ENCODE measurements at places on chromosomes 4 and X.

DNA sequence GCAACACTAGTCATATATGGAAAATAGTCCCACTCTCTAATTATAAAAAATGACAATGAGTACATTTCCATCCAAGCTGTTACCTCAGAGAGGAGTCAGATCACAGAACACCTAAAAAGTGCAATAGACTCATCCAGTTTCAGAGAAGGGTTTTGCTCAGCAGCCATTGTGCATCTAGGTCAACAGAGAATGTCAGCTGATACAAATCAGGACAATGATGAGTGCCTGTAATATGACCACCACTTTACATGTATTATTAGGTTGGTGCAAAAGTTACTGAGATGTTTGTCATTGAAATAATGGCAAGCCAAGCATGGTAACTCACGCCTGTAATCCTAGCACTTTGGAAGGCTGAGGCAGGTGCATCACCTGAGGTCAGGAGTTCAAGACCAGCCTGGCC lies 164.1 kb upstream of the TTC29 start:
- no peak for DNase-seq

DNA sequence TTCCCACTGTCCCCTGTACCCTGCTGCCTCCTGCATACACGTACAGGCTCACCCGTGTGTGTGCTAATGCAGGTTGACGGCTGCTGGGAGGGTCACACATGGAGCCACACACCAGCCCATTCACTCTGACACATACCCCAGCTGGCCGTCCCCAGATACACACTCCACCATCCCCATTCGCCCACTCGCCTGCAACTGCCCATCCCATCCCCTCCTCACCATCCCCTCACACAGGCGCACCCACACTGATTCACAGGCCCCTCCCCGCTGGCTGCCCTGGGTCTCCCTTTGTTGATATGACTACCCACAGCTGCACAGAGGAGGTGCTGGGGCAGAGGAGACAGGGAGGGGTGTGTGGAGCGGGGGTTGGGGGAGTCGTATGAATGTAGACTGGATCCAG lies 25.7 kb downstream of the PJA1 start:
- DNase-seq: no peak

GRCh38 chrX:85992811-85993229 lies 54.5 kb downstream of the CHM start:
- DNase-seq: no peak

DNA sequence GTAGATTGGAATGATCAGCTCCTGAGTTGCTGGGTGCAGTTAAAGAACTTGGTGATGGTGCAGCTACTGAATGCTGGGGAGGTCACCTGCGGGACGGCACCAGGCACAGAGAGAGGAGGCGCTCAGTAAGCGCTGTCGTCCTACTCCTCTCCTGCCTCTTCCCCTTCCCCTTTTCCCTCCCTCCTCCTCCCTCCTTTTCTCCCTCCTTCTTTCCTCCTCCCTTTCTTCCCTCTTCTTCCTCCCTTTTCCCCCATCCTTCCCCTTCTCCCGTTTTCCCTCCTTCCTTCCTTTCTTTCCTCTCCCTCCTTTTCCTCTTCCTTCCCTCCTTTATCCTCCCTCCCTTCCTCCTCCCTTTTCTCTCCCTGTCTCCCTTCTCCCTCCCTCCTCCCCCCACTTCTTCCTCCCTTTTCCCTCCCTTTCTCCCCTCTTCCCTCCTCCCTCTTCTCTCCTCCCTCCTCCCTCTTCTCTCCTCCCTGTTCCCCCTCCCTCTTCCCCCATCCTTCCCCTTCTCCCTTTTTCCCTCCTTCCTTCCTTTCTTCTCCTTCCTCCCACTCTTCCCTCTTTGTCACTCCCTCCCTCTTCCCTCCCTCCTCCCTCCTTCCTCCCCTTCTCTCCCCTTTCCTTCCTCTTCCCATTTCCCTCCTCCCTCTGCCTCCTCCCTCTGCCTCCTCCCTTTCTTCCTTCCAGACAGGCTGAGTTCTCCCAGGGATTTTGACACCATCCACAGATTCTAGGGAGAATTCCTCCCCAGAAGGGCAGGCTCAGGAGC lies 87.9 kb upstream of the PSAPL1 start:
- no peak for DNase-seq

- no peak for DNase-seq
Measured at GRCh38 chrX:80576806-80577533, 156.7 kb downstream of the TENT5D start.

DNA sequence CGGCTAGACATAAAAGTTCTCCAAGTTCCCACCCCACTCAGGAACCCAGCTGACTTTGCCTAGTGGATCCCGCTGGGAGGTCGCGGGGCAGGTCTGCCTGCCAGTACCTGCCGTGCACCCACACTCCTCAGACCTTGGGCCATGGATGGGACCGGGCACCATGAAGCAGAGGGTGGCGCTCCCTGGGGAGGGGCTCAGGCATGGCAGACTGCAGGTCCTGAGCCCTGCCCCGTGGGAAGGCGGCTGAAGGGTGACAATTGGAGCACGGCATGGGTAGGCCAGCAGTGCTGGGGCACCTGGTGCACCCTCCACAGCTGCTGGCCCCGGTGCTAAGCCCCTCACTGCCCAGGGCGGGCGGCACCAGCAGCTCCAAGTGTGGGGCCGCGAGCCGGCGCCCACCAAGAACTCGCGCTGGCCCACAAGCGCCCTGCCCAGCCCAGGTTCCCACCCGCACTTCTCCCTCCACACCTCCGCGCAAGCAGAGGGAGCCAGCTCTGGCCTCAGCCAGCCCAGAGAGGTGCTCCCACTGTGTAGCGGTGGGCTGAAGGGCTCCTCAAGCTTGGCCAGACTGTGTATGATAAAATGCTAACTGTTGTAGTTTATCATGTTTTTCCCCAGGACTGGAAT lies 63.1 kb downstream of the UGT2A2 start:
- DNase-seq: no peak

GRCh38 chr4:20512985-20513384 lies 187.3 kb upstream of the PACRGL start:
- DNase-seq: no peak

All from smooth muscle cell of the brain vasculature (primary cell).